D341Med (cell line): ENCODE measurements at places on chromosomes 7 and 10.

DNA sequence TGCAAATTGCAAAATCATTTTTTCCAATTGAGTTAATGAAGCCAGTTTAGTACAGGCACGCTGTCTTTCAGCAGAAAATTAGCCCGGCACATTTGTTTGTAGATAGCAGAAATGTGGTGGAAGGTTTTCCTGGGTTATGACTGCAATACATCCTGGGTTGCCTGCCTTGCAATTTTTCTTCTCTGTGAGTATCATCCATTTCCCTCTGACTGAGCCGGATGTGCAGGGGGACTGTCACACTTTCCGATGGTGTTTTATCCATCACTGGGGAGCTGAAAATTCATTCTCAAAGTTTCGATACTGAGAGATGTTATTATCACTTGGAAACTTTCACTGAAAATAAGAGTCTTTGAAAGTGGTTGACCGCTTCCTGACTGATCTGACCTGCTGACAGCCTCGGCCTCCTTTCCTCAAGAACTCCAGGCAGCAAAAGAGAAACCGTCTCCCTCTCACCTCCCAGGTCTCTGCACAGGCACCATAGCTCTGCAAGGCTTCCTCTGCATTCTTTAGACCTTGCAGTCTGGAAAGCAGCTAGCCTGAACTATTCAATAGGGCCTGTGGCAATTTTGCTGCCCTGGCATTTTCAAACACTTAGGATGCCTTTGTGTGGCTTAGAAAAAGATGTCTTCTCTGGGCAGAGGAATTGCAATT, 320.8 kb upstream of the NRP1 start:
- no peak for DNase-seq

DNA sequence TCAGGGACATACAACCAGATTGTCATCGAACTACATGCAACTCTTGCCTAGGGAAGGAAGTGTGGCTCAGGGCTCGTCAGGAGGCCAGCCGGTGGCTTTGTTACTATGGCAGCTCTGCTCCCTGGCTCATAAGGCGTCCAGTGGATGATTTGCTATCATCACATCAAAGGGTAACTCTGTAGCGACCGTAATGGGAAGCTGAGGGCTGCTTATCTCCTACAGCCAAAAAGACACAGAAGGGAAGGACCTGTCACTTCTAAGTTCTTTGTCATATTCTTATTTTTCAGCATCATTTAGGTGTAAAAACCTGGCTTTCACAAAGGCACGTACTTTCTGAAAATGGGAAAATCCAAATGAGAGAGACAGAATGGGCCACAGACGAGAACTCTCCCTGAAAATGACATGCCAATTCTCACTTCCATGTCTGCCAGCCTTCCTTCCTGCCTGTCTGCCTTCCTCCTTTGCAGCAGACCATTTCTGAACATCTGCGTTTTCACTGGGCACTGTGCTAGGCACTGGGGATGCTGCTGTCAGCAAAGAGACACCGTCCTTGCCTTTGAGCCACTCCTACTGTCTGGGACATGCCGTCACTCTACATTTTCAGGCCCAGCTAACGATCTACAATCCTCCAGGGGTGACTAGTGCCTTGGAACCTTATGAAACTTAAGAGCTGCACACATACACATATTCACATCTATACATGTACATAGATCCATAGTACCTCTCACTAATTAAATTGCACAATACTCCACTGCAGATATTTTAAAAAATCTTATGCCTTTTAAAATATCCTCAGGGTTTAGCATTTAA, 26.9 kb downstream of the ENKUR start:
- DNase-seq = no peak

DNA sequence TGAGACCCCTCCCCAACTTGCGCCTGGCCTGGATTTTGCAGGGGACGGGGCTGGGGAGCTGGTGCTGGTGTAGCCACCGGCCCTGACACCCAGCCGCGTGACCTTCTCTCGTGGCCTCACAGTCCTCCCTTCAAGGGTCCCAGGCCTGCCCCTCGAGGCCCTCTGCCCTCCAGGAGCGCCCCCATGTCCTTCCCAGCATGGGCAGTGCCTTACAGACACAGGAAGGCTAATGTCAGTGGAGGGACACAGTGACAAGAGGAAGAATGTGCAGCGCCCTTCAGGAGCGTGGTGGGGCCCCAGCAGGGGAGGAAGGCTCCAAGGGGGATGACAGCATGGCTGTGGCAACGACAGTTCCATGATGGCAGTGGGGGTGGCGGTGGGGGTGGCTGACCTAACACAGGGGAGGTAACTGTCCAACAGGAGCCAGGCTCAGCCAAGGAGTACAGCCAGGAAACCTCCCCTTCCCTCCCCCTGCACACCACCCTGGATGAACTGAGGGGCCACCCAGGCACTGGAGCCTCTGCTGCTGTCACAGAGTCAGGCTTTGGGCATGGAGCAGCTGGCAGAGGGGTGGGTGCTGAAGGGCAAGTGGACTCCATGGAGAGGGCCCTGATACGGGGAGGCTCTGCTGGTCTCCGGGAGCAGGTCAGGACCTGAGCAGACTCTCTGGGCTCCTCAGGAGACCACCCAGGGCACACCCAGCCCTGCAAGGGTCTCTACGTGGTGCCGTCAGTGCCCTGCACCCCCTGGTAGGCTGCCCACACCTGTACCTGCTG, 76.0 kb upstream of the RET start:
- DNase-seq = peak; percentile 10

- DNase-seq = no peak
Measured at GRCh38 chr10:29737074-29737593, 102.4 kb upstream of the SVIL start.

GRCh38 chr7:143909863-143910262, 7.9 kb upstream of the TCAF1 start:
- DNase-seq = no peak

GRCh38 chr7:94298943-94299342, 95.8 kb upstream of the COL1A2 start:
- no peak for DNase-seq

- DNase-seq = peak; percentile 94
Measured at GRCh38 chr10:31928549-31929260, at the start of gene ARHGAP12. TSS of gene ARHGAP12 (minus strand) at chr10:31928831. CDS start at chr10:31908855, 19,976 bp downstream.

GRCh38 chr7:15684871-15685270, 1.6 kb downstream of the MEOX2 start:
- DNase-seq = no peak

GRCh38 chr10:124722798-124723783, 21.1 kb downstream of the FAM53B start:
- no peak for DNase-seq

DNA sequence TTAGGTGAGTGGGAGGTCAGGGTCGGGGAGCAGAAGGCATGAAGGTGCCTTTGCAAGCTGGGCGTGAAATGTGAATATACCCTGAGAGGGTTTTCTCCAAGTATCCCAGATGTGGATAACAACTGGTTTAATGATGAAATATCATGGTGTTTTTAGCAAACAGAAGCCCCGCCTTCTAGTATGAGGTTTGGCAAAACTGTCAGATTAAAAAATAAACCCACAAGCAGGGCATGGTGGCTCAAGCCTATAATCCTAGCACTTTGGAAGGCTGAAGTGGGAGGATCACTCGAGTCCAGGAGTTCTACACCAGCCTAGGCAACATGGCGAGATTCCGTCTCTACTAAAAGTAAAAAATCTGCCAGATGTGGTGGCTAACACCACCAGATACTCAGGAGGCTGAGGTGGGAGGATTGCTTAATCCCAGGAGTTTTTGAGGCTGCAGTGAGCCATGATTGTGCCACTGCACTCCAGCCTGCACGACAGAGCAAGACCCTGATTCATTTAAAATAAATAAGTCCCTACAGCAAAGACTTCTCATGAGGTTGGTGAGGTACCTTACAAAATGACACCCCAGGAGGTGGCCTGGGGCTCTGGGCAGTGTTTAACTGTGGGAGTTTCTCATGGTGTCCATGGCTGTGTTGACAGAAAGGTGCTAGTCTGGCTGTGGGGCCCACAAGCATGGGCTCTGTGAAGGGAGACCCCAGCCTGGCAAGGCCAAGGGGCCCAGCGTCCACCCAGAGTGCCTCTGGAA, 6.7 kb upstream of the PWWP2B start:
- no peak for DNase-seq

DNA sequence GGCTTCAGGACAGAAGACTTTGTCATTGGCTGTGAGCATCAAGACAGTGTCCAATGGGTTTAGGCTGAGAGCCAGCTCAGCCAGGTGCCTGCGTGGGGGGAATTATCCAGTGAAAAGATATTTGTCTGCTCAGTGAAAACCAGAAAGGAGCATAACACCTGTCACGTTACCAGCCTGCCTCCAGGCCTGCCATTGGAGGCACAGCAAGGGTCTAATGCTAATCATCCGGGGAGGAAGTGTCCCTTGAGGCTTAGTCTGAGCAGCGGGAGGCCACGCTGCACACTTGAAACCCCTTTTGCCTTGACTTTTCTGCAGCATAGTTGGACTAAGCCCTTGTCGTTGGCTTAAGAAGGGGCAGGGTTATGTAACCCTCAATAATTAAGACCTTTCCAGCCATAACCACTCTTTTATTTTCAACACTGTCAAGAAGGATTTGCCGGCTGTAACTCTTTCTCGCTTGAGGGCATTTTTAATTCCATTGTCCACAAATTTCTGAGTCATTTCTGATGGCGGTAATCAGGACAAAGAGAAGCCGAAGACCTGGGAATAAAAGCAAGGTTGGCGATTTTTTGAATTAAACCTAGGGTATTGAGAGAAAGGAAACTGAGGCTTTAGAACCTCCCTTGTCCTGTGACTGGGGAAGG, 639.6 kb upstream of the FOXK1 start:
- no peak for DNase-seq

- no peak for DNase-seq
Measured at GRCh38 chr7:80634505-80634904, 3.9 kb upstream of the CD36 start.

- DNase-seq = no peak
Measured at GRCh38 chr10:29869593-29869992, 189.8 kb downstream of the JCAD start.

DNA sequence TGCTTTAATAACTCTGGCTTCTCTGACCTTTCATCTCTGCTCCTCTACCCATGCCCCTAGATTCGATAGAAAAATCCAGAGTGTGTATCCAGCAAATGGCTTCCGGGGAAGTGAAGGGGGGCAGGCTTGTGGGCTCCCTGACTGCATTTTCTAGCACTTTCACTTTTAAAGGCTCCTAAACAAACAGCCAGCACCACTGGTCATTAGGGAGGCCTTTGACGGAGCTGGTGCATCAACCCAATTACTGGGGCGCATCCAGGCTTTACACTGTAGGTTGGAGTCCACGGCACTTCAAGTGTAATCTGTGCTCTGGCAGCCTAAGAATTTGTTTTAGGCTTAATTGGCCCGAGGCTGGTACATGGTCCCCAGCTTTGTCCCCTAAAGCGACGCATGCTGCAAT, 291.9 kb downstream of the GFRA1 start:
- DNase-seq = no peak

DNA sequence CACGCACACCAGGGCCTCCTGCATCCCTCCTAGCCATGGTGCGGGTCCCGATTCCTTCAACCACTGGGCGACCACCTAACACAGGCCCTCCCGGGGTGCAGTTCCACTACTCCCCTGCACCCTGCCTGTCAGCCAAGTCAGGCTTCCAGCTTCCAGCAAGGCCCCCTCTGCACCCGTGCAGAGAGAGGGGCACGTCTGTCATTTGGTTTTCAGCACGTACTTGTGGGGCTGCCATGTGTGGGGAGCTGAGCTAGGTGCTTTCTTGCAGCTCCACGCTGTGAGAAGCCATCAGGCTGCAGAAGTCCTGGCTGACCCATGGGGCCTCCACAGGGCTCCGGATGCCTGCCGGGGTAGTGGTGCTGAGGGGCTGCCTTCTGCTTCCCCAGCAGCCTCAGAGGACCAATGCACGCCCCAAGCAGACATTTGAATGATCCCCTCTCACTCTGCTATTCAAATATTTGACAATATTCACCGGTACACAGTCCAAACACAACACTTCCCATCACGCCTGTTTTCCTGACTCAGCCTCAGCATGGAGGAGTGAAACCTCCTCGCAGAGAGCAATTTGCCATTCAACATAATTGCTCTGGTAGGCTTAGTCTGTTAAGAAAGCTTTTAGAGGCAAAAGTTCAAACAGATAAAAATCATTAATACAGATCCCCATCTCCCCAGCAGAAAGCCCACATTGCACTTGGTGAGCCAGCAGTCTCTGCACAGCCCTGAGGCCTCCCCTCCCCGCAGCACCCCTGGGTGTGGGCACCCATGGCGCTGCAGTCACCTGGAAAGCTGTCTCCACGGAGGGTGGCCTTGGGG, 449.9 kb downstream of the PTPRN2 start:
- DNase-seq = no peak

- no peak for DNase-seq
Measured at GRCh38 chr10:44292390-44293002, 92.4 kb downstream of the CXCL12 start.

DNA sequence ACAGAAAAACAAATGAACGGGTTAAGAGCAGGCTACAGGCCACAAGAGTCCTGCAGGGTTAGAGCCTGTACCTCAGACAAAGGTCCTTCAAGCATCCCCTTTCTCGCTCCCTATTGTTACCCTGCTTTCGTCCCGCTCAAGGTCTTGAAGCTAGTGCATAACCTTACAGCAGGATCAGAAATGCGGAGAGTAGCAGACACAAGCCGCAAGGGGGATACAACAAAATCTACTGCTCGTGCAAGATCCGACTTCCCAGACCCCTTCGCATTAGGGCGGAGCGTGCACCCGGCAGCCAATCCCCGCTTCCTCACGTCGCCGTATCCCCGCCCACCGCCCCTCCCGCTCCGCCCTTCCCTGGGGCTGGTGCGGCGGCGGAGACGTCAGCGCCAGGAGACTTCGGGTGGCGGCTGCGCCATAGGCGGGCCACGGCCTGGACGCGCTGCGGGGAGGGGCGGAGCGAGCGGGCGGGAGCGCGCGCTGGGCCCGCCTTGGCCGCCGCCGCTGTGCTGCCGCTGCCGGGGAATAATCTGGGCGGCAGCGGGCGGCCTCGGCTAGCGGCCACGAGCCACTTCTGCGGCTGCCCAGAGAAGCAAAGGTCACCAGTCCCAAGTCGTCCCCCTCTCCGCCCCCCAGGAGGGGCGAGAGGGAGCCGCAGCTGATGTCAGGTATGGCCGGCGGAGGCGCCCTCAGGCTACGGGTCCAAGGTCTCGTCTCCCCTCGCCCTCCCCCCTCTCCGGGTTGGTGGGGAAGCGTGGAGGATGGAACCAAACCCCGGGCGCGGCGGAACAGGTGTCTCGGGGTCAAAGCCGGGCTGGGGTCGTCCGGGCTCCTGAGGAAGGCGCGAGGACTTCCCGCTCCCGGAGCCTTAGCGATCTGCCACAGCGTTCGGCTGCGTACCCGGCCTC, at the start of gene C1GALT1:
TSS of gene C1GALT1 (plus strand) at position 389 of the 905 bp plus-strand sequence. CDS start 51,776 bp downstream, outside the sequence.
- peak; percentile 98 for DNase-seq

GRCh38 chr10:116825901-116826300, 23.4 kb upstream of the ENO4 start:
- no peak for DNase-seq

GRCh38 chr10:27192284-27192683, 37.1 kb downstream of the MASTL start:
- no peak for DNase-seq

- DNase-seq = no peak
Measured at GRCh38 chr10:1274111-1274661, 218.0 kb downstream of the WDR37 start.
